ENCODE measurements at places on chromosomes 2 and 18. TPM values are rescaled to one million over a fixed set of nuclear protein-coding genes. Genes with fewer than 3 reads are reported as not detected.
A peak's percentile ranks its signal among the peaks of the same experiment; 100 is the strongest.

The PPIG gene
- 41.3 TPM for total RNA-seq

DNA sequence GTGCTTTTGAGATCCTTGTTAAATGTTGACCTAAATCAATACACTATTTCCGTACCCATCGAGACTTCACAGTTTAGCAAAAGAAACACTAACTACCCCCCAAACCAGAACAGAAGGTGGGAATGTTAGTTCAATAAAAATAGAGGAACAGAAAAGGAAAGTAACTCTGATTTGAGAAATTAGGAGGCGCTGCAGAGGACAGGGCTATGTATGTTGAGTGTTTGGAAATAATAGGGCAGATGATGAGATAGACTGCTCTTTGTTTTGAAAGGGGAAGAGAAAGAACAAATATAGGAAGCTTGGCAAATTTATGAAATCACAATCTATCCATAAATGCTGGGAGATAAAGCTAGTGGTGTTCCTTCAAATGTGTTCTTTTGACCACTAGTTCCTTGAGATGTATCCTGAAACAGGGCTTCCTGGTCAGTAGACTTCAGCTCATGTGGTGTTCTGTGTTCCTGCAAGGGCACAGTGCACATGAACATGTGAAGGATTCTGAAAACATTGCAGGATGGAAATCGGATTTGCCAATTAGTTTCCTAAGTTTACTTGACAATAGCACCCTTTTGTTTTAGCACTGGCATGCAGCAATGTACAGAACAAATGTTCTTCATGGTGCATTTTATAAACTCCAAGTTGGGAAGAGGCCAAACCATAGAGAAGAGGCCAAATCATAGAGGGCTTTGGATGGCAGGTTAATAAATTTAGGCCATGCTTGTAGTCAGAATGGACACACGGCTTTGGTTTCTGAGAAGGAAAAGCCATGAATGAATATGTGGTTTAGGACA lies 39.8 kb downstream of the RHBDD1 start:
- DNase-seq = no peak

The STRN gene
- total RNA-seq = 30.9 TPM

GRCh38 chr2:217988014-217988839 lies 14.6 kb downstream of the TNS1 start:
- DNase-seq = peak; percentile 94

GRCh38 chr2:45932278-45932975 lies 281.0 kb downstream of the PRKCE start:
- no peak for DNase-seq

The CHRNG gene
- total RNA-seq = not detected

Measured in right cardiac atrium (tissue), 5 donors.